Frontal cortex (tissue), 4 donors: ENCODE measurements at places on chromosomes 3 and 15. TPM values are rescaled to one million over a fixed set of nuclear protein-coding genes. Genes with fewer than 3 reads are reported as not detected.

DNA sequence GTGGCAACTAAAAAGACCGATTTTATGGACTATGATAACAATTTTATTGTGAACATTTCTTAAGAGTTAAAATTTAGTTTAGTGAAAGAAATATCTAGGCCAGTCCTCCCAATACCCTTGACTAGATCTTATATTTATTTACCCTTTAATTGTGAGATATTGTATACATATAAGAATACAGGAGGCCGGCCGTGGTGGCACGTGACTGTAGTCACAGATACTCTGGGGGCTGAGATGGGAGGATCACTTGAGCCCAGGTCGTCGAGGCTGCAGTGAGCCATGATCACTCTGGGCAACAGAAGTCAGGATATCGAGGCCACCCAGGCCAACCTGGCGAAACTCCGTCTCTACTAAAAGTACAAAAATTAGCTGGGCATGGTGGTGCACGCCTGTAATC is 756 bp upstream of the RMDN3 start:
- no peak for DNase-seq

DNA sequence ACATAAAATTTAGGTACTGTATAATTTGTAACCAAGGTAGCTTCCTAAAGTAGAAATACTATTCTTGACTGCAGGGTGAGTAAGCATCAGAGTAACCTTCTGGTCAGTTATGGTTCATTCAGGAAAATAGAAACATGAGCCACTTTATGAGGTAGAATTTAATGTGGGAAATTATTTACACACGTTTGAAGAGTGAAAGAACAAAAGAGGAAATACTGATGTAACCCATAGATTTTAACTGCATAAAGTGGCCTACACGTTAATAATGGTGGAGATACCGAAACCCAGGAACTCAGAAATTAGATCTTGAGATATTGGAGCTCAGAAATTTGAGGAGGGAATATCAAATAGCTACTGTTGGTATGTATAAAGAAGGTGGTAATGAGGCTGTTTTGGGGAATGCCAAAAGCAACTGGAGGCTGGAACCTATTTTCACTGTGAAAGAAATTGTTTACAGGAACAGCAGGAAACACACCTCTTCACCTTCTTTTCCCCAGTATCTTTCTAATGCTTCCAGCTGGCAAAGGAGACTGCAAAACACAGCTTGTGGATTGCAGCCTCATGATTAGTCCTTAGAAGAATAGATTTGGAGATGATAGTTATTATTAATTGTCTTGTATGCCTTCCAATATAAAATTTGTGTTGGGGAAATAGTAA is 216.1 kb downstream of the DOCK3 start:
- DNase-seq: no peak

DNA sequence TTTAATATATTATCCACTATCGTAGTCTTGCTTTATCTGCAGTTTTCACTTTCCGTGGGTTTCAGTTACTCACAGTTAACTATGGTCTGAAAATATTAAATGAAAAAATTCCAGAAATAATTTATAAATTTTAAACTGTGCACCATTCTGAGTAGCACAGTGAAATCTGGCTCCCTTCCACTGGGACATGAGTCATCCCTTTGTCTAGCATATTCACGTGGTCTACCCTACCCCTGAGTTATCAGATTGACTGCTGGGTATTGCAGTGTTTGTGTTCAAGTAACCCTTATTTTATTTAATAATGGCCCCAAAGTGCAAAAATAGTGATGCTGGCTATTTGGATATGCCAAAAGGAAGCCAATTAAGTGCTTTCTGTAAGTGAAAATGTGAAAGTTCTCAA is 539.5 kb upstream of the AGTR1 start:
- DNase-seq: no peak

DNA sequence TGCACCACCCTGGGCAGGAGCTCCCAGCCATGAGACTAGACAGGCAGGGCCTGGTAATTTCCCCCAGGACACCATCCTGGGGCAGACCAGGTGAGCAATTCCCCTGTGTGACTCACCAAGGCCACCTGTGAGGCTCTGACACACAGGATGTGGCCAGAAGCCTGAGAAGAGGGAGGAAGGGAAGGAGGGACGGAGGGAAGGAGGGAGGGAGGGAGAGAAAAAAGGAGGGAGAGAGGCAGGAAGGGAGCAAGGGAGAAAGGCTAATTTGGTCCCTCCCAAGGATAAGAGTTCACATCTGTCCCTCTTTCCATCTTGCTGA is 25.9 kb downstream of the WNT7A start:
- DNase-seq: no peak

GRCh38 chr3:171267104-171267503 is 193.1 kb downstream of the TNIK start:
- no peak for DNase-seq

The SCG5 gene
- total RNA-seq: 136 TPM

- DNase-seq: no peak
Observed at GRCh38 chr3:28612232-28612631, 263.6 kb upstream of the AZI2 start.

The IGDCC3 gene
- 6.9 TPM for total RNA-seq

GRCh38 chr15:63114465-63114864 is 7.2 kb upstream of the LACTB start:
- DNase-seq: no peak

The CPLX3 gene
- total RNA-seq: 0.82 TPM

GRCh38 chr15:87712211-87712610 is 544.3 kb downstream of the NTRK3 start:
- no peak for DNase-seq

The DLL4 gene
- 4.1 TPM for total RNA-seq

- no peak for DNase-seq
Observed at GRCh38 chr3:152209060-152209459, 59.7 kb upstream of the MBNL1 start.

The PRKCI gene
- total RNA-seq: 95.8 TPM

GRCh38 chr15:27690290-27690689 is 408.8 kb downstream of the OCA2 start:
- no peak for DNase-seq

The HES1 gene
- total RNA-seq: 14.7 TPM

GRCh38 chr3:71176366-71176765 is 407.2 kb downstream of the FOXP1 start:
- DNase-seq: no peak

The LRRC15 gene
- total RNA-seq: not detected

DNA sequence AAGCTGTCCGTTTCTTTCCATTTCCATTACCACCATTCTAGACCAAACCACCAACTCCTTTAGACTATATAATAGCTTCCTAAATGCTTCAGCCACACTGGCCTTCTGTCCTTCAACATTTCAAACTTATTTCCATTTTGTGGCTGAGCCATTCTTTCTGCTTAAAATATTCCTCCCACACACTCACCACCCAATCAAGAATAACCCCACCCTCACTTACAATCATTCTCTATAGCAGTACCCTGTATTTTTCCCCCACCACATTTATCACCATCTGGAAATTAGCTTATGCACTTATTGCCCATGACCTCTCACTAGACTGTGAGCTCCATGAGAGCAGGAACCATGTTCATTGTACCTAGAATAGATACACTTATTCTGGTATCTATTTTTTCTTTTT is 6.6 kb downstream of the KATNBL1 start:
- DNase-seq: no peak

The DPPA2 gene
- total RNA-seq: not detected

DNA sequence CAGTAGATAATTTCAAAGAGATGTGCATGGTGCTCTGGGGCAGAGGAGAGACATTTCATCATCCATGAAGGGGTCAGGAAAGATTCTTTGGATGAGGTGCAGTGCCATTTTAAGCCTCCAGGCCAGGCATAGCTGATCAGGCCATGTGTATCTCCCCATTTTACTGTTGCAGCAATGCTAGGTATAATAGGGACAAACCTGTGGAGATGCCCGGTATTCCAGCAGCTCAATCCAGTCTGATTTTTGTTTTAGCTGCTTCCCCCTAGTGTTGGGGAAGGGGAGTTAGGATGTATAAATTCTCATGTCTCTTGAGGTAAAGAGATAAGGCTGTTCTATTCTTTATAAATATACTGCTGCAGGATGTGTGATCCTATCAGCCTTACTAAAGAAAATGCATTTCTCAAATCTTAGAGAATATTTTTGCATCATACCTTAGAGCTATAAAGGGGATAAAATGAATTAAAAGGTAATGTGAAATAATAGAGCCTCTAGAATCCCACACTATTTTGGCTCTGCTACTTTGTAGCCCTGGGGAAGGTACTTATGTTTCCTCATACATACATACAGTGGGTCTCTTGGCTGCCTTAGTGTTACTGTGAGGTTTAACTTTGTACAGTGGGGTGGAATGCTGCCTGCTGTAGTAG is 5.2 kb downstream of the CDV3 start:
- DNase-seq: no peak

The RLBP1 gene
- 3.3 TPM for total RNA-seq

DNA sequence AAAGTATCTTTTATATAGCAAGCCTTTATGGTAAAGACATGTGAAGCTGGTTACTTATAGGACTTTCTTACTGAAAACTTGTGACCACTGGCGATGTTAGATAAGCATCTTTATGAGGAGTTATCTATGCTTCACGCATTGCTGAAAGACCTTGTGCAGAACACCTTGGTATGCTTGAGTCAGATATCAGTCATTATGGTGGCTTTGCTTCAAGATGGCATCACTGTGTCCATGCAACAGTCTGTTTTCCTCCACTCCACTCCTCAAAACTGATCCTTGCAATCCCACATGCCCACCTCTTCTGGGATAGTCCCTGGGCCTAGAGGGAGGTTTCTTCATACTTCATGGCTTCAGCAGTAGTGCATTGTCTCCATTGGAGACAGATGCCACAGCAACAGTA is 656.3 kb downstream of the ZNF385D start:
- DNase-seq: no peak

GRCh38 chr15:50143255-50143860 is 24.3 kb upstream of the ATP8B4 start:
- no peak for DNase-seq

DNA sequence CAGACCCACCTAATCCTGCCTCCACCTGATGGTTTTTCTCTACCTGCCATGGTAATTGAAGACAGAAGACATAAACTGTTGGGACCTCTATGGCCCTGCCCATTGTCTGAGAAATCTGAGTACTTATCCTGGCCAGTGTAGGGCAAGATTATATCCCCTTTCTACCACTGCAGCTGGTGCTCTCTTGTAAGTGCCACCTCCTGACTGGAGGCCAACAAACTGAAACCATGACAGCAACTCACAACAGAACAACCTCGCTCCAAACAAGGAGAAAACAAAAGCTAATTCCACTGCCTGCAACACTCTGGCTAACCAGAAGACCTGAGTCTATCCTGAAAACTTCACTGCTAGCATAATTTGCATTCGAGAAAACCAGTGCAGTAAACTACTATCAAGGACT is 82.9 kb downstream of the CLDN1 start:
- no peak for DNase-seq

GRCh38 chr15:58444658-58445332 is 13.0 kb downstream of the LIPC start:
- no peak for DNase-seq
